Osteoblast (primary cell): ENCODE measurements at places on chromosomes 2 and 18. TPM values are rescaled to one million over a fixed set of nuclear protein-coding genes. Genes with fewer than 3 reads are reported as not detected.

- no peak for DNase-seq
These were observed 265.3 kb upstream of the TCF4 start for GRCh38 chr18:55853268-55853667.

DNA sequence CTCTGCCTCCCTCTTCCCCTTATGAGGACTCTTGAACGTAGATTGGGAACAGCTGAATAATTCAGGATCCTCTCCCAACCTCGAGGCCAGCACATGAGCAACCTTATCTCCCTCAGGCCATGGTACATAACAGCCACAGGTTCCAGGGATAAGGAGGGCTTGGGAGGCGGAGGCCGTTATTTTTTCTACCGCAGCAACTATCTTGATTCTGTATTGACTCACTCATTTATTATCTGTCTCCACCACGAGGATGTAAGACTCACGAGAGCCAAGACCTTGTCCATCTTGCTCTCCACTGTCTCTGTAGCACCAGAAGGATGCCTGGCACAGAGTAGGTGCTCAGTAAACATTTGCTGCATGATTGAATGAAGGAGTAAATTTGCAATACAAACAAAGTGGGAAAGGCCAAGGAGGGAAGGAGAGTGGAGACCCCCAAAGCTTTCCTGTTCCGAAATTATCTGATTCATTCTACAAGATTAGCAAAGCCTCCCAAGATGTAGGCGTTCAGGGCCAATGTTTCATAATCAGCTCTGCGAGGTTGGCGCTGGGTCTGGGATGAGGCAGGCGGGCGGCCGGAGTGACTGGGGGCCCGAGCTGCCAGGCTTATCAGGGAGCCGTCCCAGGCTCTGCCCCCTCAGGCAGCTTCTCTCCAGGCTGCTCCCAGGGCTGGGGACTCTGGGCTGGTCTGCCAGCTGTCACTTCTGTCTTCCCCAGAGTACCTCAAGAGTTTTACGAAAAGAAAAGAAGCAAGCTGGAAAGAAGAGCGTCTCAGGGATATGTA, 31.6 kb downstream of the INPP5D start:
- DNase-seq, result no peak

- peak; percentile 48 for DNase-seq
These were observed 11.6 kb downstream of the RAMP1 start for GRCh38 chr2:237870754-237871651.

DNA sequence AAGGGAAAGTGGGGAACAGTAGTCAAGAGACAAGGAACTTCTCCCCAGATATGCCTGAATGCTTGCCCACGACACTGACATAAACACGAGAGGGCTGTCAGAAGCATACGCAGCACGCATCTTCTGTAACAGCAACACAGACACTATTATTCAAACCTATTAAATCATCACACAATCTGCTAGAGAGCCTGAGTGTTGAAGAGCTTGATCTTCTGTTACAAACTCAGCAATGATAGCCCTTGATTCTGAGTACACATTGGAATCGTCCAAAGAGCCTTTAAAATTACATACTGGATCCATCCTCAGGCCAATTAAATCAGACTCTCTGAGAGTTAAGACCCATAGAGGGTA, 111.6 kb downstream of the ZNF521 start:
- no peak for DNase-seq

DNA sequence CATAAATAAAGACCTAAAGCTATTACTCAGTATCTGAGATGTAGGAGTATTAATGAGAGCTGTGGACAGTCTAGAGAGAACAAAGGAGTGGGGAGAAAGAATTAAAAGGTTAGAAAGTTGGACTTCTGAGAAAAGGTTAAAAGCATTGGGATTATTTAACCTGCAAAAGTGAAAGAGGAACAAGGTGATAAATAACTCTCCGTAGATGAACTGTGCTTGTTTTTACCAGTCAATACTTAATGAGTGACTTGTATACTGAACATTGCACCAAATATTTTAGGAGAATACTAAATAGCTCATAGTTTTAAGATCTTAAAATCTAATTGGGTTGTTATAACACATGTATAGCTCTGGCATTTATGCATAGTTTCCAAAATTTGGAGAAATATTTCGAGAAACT, 137.5 kb downstream of the GPD2 start:
- no peak for DNase-seq

DNA sequence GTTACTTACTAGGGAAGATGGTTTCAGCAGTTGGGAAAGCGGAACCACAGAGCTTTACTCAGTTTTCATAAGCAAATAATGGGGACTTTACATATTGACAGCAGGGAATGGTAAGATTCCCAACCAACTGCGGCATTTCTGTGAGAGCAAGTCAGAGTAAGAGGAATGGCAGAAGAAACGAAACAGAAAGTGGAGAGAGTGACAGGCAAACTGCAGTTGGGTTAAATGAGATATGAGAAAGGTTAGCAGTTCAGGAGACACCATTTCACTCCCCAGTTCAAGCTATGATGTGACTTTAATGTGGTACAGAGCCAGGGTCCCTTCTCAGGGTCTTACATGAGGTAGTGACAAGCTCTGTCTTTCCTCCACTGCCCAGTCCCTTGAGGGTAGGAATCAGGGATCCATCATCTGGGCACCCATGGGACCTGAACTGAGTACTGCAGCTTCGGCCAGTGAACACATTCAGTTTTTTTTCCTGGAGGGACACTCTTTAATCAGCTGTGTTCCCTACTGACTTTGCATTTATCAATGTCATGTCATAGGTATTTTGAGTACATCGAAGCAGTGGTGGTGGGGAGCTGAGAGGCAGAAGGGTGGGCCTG, 33.0 kb upstream of the GREB1 start:
- DNase-seq, result no peak

DNA sequence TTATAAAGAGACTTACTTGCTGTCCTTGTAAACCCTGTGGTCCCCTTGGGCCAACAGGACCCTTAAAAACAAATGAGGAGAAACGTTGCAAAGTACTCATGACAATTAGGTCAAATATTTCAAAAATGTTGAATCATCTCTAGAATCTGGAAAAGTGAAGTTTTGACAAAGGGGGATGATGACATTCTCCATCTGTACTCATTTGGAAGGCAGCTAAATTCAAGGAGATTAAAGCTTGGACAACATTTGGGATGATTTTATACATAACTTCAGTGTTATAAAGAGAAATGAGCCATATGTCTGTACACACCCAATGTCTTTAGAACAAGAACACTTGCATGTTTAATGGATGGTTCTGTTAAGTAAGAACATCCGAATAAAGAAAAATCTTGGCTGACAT, 92.9 kb downstream of the COL5A2 start:
- peak; percentile 61 for DNase-seq

- DNase-seq, result no peak
These were observed 15.5 kb downstream of the ADRA2B start for GRCh38 chr2:96100893-96101304.

DNA sequence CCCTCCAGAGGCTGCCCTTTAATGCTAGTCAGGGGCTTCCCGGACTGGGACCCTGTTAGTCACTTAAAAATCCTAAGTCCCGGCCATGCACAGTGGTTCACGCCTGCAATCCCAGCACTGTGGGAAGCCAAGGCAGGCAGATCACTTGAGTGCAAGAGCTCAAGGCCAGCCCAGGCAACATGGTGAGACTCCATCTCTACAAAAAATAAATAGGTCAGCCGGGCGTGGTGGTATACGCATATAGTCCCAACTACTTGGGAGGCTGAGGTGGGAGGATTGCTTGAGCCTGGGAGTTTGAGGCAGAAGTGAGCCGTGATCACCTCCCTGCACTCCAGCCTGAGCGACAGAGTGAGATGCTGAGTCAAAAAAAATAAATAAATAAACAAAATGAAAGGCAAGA, 17.2 kb upstream of the KCNG2 start:
- DNase-seq, result no peak

Gene SOCS6
- 33.6 and 38.7 TPM in 2 replicates for total RNA-seq
